ENCODE measurements at places on chromosomes 4 and X.

- no peak for DNase-seq
Measured at GRCh38 chr4:158936238-158936637, 166.6 kb upstream of the RAPGEF2 start.

GRCh38 chr4:152563209-152563608 is 27.3 kb upstream of the FBXW7 start:
- no peak for DNase-seq

DNA sequence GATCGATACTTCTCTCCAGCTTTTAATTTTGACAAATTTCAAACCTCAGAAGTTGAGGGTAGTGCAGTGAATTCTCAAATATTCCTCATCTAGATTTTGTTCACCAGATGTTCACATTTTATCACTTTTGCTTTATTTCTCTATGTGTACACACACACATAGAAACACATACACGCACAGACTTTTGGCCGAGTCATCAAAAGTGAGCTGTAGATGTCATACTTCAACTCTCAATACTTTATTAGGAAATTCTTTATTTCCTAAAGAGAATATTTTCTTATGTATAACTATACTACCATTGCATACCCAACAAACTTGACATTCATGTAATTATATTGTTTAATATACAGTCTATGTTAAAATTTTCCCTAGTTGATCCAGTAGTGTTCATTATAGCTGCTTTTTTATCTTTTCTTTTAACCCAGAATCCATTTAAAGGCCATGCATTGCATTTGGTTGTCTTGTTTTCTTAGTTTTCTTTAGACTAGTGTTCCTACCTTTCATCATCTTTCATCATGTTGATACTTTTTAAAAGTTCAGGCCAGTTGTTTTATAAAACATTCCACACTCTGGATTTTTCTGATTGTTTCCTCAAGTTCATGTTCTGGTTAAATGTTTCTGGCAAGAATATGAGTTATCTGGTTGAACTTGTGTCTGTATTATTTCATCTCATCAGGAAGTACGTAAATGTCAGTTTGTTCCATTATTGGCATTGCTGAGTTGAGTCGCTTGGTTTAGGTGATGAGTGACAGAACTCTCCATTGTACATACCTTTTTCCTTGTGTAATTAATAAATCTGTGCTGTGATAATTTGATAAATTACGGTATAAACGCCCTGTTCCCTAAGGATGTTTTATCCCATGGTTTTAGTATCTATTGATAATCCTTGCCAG is 94.1 kb upstream of the TLR2 start:
- DNase-seq, result no peak

DNA sequence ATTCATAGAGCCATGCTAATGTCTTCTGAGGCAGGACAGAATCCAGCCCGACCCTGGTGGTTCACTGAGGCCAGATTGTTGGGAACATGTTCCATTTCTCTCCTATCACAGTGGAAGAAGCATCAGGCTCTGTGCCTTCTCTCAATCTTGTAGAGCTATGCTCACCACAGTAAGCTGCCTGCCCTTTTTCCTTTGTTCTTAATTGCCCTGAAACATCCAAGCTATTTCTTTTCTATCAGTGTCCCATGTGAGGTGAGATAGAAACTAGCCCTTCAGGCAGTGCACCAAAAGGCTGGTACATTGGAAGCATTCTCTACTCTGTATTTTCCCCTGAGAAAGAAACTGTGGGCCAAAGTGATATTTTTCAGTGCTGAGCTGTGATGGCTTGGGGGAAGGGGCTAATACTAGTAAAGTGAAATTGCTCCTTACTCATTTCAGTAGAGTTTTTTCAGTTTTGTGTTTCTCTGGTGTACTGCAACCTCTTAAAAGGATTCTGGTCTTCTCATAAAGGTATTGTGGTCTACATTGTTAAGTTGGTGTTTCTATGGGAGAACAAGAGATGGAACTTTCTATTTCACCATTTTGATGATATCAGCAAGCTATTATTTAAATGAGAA is 611.2 kb downstream of the RPA4 start:
- DNase-seq, result no peak

GRCh38 chr4:71304289-71304850 is 34.5 kb upstream of the SLC4A4 start:
- DNase-seq, result no peak

GRCh38 chr4:21041708-21042107 is 341.4 kb downstream of the PACRGL start:
- no peak for DNase-seq

DNA sequence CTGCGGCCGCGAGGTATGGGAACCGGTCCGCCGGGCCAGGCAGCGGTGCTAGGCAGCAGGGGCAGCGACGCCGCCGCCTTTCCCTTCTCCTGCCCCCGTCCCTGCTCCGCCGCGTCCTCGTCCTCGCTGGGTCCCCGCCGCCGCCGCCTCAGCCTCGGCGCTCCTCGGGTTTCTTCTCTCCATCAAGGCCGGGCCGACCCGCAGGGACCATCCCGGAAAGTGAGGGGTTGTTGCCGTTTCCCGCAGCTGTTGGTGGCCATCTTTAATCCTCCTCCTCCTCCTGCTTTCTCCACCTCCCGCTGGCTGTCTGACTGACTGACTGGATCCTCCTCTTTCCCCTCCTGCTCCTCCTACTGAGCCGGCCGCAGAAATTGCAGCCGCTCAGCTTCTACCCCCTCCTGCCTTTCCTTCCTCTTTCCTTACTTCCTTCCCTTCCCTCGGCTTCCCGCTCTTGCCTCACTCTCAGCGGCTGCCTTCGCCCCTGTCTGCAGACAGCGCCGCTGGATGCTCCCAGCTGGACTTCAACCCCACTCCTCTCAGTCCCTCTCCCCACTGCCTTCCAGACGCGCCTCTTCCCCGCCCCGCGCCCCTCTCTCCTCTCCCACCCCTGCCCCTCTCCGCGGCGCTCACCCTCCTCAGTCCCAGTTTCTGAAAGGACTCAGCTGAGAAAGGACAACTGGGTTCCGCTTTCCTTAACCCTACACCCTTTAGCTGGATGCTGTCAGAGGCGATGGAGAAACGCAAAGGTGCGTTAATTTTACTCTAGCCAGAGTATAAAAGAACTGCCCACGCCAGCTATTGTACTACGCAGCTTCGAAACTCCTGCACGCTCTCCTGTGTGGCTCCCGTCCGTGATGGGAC is at the start of gene WDFY3:
WDFY3 (minus strand) TSS at position 309 of the 861 bp plus-strand sequence. CDS start 106,099 bp downstream, outside the sequence.
- DNase-seq, result no peak

GRCh38 chrX:37763400-37763799 is 16.5 kb upstream of the CYBB start:
- DNase-seq, result no peak

DNA sequence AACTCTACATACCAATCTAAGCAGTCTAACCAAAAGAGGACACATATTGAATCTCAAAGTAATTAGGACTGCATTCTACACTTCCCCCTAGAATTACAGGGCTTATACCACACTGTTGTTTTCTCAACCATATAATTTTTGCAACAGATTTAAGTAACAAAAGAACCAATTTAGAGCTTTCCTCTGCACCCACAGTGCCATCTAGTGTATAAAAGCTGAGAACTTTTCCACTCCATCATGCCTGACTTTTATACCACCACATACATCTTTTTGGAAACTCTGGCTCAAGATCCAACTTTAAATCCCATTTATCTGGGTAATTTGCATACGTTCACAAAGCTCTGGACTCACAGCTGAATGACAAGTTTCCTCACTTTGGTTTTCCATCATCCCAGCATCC is 99.5 kb downstream of the EFHC2 start:
- no peak for DNase-seq

DNA sequence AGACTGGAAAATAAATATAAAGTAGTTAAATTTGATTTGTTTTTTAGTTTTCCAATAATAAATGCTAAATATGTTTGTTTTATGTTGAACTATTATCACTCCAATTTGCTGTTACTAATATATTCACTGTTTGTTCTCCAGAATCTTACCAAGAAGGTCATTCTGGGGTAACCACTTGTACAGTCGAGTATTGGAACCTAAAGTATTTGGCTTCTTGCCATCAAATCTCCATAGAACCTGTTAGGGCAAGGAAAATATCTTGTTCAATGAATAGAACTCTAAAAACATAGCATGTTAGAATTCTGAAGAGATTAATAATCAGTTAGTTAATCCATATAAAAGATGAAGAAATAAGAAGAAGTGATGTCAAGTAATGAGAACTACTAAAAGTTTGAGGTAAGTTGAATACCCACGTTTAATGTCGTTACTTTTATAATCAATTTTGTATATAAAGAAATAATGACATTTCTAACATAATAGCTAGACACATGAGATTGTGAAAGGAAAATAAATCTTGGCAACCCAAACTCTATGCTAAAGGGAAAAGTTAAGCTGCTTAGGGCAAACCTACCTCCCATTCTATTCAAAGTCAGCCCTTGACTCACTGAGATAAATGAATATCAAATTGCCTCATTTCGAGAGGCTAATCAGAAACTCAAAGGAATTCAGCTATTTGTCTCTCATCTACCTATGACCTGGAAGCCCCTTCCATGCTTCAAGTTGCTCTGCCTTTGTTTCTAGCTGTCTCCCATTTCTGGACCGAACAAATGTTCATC is 15.3 kb downstream of the UGT2B15 start:
- no peak for DNase-seq

GRCh38 chr4:1169691-1170096 is 2.7 kb downstream of the SPON2 start:
- no peak for DNase-seq

GRCh38 chr4:74173321-74173720 is 15.4 kb downstream of the MTHFD2L start:
- DNase-seq, result no peak

- DNase-seq, result no peak
Measured at GRCh38 chrX:133394765-133395164, 20.5 kb downstream of the GPC4 start.

DNA sequence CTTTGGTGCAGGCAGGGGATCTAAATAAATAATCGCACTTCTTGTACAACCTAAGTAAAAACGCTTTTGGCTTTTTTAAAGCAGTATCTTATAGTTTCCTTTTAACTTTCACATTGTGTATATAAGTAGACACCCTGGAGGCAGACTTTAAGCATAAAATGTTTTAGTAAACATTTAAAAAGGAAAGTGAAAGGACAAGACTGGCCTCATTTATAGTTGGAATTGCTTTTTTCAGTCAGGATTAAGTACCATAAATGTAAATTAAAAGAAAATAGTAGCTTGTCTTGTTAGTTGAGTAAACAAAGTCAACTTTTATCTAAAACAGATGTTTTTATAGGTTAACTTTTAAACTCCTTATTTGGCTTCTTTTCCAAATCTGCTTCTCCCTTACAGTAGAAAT is 39.7 kb downstream of the PTPN13 start:
- DNase-seq, result no peak

GRCh38 chr4:52421811-52422213 is 237.3 kb downstream of the USP46 start:
- DNase-seq, result no peak

DNA sequence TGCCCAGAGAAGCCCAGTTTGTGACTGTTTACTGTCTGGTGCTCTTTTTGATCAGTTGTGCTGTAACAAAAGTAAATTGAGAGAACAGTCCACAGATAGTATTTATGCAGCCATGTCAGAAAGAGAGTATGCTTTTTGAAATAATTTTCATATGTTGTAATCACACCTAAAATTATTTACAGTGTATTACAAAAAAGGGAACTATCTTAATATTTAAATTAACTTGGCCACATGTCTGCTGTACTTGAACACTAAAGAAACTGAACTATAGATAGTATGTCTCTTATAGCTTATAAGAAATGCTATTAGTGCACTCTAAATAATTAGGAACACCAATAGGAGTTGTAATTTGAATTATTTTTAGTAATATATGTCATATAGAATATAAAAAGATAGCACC is 30.2 kb downstream of the KIAA0232 start:
- no peak for DNase-seq

- no peak for DNase-seq
Measured at GRCh38 chr4:51884606-51885005, 41.7 kb downstream of the DCUN1D4 start.

- DNase-seq, result no peak
Measured at GRCh38 chrX:115952417-115953092, 218.0 kb upstream of the AGTR2 start.

- DNase-seq, result no peak
Measured at GRCh38 chr4:73028621-73029020, 40.9 kb downstream of the COX18 start.

DNA sequence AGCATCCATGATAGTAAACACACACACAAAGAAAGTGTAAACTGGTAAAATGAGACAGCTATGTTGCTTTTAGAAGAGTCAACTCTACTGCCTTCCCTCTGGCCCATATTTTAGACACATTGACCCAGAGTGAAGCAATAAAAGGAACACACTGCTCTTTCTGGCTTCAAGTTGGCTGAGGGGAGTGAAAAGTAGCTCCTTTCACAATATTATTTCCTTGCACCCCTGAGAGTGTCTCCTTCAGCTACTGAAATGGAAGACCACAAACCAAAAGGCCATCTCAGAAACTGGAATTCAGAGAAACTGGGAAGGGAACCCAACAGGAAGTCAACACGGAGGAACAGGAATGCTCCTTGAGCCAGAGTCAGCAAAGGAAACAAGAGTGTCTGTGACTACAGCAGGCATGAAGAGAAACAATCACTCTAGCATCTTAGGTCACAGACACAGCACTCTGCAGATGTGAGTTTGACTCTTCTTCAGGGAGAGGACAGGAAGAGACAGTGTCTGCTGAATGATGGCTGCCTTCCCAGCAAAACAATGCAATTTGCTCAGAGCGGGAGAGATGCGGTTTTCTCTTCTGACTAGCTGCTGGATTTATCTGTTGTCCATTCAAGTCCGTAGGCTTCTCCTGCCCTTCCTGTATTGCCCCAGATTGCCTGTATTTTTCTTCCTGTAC is 106.7 kb downstream of the SPATA18 start:
- no peak for DNase-seq

DNA sequence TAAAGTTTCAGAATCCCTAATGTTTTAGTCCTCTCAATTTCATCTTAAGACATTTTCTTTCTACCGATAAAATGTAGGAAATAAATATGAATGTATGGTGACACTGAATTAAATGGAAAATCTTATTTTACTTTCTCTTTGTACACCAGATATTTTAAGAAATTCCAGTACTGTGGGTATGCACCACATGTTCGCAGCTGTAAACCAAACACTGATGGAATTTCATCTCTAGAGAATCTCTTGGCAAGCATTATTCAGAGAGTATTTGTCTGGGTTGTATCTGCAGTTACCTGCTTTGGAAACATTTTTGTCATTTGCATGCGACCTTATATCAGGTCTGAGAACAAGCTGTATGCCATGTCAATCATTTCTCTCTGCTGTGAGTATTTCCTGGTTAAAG is 26.9 kb downstream of the C4orf46 start:
- DNase-seq, result no peak

DNA sequence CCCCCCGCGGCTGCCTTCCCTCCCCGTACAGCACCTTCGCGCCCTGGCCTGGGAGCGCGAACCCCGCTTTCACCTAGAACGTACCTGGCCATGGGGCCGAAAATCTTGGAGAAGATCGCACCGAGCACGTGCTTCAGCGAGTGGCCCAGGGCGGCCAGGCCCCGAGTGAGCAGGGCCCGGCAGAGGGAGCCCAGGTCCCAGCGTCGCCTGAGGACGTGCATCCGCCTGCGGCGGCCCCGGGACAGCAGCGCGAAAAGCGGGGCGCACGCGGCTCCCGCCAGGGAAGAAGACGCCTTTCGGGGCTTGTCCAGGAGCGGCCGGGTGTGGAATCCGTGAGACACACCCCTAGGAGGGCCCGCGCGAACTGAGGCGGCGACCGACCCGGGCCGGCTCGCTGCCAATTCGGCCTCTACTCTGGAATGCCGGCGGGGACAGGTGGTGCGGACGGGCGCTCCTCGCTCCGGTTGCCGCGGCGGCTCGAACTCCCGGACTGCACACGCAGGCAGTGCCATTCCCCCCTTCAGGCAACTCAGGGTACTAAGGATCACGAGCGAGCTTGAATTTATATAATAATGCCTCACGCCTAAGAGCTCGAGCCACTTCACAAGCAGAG is at the start of gene HS6ST2:
HS6ST2 (minus strand) TSS at position 539 of the 613 bp plus-strand sequence.
- DNase-seq, result no peak
